Activated naive CD4-positive, alpha-beta T cell treated with Interleukin-2 at 50 U/mL for 16 hours (primary cell): ENCODE measurements at places on chromosomes 2 and 18.

GRCh38 chr2:164782323-164782722, 59.3 kb downstream of the COBLL1 start:
- no peak for DNase-seq

DNA sequence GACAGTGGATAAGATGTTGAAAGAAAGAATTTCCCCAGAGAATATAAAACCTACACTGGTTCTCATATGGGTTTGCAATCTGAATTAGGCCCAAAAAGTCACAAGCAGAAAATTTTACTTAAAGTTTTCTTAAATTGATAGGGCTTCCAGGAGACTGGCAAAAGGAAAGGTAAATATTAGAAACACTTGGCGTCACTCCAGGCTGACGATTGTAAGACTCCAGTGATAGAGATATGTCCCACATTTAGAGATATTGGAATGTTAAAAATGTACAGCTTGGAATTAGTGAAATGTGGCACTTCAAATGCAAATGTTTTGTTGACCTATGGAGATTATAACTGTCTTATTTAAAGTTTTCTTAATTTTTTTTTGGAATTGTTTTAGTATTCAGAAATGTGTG, 14.0 kb downstream of the YIPF4 start:
- DNase-seq = no peak

DNA sequence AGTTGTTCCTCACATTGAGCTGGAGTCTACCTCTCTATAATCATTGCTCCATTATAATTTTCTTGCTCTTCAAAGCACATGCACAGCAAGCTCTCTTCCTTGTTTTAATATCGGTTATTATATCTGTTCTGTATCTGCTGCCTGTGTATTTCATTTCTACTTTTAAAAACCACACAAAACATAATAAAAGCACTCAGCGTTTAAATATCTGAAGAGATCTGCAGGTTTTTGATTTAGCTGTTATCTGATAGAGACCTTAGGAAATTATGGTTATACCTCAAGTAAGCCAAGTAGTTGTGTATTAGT, 49.0 kb downstream of the SERPINB7 start:
- DNase-seq = no peak

DNA sequence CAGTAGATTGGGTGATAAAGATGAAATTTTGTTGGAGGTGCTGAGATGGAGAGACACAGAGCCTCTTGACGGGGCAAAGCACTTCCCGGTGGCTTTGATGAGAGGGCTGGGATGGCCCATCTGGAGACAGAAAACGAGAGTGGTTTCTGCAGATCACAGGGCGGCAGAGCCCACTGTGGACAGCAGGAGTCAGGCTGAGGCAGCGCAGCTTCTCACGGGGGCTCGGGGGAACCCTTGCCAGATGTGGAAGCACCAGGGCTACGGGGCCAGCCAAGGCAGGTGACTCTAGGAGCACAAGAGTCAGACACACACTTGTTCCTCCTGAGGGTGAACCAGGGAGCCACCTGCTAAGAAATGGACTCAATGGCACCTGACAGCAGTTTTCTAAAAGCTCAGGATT, 78.5 kb downstream of the TPO start:
- DNase-seq = no peak
